Activated naive CD8-positive, alpha-beta T cell treated with anti-CD3 and anti-CD28 coated beads, Interleukin-2, amount 50 U/mL, for 16 hours (primary cell): ENCODE measurements at places on chromosomes 12 and 14.

DNA sequence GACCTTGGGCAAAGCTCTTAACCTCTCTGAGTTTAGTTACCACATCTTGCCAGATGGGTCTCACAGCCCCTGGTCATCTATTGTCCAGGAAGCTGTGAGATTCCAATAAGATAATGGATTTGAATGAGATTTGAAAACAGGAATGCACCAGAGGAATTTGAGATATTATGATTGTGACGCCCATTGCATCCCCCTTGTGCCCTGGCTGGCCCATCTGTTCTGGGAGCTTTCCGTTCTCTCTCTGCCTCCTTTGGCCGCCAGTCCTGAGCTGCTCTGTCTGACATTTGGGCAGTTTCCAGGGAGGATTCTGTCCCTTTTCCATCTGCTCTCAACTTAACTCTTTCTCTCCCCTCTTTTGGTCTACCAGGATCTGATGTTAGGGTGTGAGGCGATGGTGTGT lies 24.6 kb downstream of the SRRM4 start:
- DNase-seq = no peak

- DNase-seq = no peak
Observed at GRCh38 chr14:105155681-105156413, 12.7 kb downstream of the JAG2 start.

- DNase-seq = no peak
Observed at GRCh38 chr12:24561882-24562770, 386.8 kb downstream of the BCAT1 start.

- no peak for DNase-seq
Observed at GRCh38 chr14:103112400-103113243, 10.6 kb upstream of the TNFAIP2 start.

GRCh38 chr12:56004211-56004610 lies 7.1 kb downstream of the SUOX start:
- DNase-seq = no peak

GRCh38 chr14:23437133-23438100 lies 2.0 kb upstream of the MYH7 start:
- no peak for DNase-seq

GRCh38 chr12:23211384-23212320 lies 586.7 kb downstream of the ETNK1 start:
- no peak for DNase-seq

- no peak for DNase-seq
Observed at GRCh38 chr12:27304856-27305255, 27.8 kb upstream of the BMAL2 start.

DNA sequence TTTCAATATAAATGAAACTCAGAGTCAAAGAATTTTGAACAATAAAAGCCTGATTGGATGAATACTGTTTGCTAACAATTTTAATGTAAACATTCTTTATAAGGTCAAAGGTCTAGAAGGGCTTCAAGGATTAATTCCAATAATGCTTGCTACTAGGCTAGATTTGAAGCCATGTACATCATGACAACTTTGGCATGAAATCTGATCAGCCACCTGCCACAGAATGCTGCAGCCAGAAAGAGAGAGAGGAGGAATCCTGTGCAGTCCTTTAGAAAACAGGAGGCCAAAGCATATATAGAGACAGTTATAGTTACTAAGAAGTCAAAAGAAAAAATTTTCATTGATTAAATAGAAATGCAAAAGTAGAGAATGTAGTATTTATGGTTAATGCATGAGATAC lies 47.1 kb downstream of the ABCD2 start:
- DNase-seq = no peak

DNA sequence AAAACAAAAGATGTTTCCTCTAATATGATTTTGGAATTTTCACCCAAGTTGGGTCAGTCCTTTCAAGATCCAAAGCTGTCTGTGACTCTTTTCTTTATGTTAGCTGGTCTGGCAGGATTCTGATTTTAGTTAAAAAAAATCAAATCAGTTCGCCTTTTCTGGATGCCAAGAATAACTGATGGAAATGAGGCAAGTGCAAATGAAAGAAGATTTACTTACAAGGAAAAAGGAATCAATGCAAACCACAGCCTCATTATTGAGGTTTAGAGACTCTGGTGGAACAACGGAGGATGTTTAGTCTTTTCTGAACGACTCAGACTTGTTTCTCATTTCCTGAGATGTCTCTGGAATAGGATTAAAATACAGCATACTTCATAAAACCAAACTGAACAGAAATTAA lies 117.0 kb upstream of the DYRK2 start:
- no peak for DNase-seq

DNA sequence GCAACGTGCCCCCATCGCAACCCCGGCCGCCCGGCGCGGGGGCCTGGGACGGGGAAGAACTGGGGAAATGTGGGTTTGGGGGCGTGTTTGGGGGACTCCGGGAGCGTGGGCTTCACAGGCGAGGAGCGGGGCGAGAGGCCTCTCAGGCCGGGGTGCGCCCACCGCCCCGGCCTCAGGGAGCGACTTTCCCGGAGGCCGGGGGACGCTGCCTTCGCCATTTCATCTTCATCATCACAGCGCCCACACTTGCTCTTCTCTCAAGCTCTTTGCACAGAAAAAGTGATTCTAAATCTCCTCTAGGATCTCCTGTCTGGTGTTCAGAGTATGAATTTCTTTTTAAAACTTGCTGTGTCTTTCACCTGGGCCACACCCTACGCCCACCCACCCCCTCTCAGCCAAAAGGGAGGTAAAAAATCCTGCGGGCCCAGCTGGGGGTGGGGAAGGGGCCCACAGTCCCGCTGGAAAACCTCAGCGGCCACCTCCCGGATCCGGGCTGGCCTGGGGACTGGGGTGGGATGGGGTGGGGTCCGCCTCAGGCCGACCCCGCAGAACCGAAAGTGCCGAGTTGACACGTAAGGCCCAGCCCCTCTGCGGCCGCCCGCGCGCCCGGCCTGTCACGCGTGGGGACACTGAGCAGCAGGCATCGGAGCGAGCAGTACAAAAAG lies 7.4 kb downstream of the CDKN1B start:
- no peak for DNase-seq

DNA sequence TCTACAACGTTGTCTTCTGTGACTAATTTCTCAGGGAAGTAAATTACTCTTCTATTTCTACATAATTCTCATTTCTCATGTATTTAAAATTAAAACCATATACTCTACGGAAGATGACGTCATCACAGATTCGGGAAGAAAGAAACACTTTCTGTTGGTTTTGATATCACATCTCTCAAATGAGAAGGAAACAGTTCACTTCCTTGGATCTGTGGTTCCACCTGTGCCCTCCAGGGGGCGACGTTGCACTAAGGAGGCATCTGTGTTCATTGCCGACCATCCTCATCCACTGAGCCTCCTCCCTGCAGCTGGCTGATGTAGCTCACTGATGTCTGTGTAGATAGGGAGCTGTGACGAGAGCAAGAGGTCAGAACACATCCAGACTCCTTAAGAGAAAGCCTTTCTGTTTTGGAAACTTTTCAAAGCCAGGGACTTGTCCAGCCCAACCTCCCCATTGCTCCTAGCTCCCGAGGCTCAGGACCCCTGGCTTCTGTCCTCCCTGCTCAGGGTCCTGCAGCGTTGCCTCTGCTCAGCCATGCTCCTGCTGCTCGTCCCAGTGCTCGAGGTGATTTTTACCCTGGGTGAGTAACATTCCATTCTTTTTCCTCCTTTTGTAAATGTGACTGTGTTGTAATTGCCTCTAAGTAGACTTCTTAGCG lies 172.7 kb upstream of the OR4E1 start:
- peak; percentile 27 for DNase-seq

GRCh38 chr12:12020762-12021161 lies 50.0 kb upstream of the BCL2L14 start:
- DNase-seq = no peak
